ENCODE measurements at places on chromosomes 7 and 10.

- no peak for DNase-seq
Observed at GRCh38 chr7:31129067-31129466, 77.0 kb downstream of the ADCYAP1R1 start.

DNA sequence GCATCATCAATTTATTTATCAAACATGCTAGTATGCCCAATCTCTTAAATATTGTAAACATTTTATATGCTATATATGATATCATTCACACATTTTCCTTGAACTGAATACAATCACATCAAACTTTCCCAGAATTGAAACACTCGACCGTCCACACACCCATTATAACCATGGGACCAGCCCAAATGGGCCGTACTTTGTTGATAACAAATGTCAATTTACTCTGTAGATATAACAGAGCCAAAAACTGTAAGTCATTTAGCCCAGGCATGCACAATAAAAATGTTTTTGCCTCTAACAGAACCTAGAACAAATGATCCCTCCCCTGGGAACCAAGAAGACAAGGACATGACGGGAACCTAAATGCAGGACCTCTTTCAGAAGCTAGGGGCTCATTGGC is 683 bp upstream of the ANKRD22 start:
- DNase-seq = no peak

DNA sequence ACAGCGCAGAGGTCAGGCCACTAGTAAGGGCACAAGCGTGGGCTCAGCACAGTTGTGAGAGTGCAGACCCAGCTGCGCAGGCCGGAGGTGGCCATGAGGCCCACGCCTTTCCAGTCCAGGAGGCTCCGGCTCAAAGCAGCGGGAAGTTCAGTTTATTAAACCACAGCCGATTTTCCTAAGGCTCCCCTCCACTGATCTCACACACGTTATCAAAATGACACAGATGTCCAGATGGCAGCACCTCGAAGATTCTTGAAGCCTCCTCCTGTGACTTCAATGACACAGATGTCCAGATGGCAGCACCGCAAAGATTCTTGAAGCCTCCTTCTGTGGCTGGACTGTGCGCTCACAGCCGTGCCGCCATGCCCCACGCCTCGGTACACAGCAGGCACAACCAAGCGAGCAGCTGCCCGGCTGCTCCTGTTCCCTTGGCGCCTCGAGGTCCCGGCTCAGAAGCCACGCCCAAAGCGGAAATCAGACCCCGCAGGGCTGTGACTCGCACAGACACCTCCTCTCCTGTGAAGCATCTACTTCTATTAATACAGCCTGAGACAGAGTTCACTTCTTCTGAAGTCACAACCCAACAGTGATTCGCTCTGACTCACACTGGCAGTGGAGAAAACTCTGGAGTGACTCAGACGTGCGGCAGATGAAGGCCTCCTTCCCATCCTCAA is 122.7 kb downstream of the MAD1L1 start:
- no peak for DNase-seq

DNA sequence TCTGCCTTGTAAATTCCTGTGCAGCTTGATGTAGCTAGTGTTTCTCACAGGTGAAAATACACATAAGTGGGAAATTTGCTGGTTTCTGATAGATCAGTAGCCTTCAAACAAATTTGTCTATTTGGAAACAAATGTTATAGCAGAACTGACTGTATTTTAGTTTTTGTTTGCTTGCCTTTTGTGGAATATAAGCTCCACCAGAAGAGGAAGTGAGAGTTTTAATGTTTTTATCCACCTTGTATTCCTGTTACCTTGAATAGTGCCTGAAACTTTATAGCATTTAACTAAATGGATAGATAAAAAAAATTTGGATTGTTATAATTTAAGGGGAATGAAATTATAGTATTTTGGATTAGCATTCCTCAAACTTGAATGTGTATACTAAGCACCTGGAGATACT is 9.8 kb downstream of the WAC start:
- DNase-seq = no peak

GRCh38 chr10:55509168-55509567 is 708.1 kb upstream of the PCDH15 start:
- no peak for DNase-seq

- no peak for DNase-seq
Observed at GRCh38 chr10:90089719-90090118, 388.3 kb downstream of the KIF20B start.

DNA sequence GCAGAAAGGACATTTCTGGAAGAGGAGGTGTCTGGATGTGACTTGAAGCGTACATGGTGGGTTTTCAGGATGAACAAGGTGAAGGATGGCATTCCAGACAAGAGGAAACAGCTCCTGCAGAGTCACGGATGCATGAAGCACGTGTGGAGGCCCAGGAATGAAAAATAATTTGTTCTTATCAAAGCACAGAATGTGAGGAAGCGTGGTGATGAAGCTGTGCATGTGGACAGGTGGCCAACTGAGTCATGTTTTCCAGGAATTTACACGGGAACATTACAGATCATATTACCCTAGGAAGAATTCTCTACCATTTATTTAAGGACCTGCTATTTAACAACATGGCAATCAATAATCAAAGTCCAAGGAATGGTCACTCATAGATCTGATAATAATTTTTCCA is 413.2 kb upstream of the KLF6 start:
- DNase-seq = no peak

- DNase-seq = peak; percentile 15
Observed at GRCh38 chr10:58266003-58266825, 1.5 kb downstream of the IPMK start.

- DNase-seq = no peak
Observed at GRCh38 chr10:86366902-86367151, 232 bp upstream of the GRID1 start.

DNA sequence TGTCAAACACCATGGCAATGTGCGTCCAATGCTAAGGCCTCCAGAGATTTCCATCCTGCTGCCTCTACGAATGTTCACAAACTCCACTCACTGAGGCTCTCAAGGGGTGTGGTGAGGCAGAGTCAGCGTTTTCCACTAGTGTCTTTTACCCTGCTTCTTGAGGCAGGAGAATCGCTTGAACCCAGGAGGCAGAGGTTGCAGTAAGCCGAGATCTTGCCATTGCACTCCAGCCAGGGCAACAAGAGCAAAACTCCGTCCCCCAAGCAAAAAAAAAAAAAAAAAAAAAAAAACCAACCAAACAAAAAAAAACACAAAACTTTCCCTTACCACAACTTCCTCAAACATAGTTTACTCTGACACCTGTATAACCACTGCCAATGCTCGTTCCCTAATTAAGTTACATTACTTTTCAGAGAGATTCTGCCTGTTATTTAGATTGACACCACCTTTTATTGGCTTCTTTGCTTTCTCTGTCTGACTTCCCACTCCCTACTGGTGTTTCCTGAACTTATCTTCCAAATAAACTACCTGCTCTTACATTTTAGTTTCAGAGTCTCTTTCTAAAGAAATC is 102.1 kb upstream of the ZNF746 start:
- DNase-seq = no peak

Measured in effector memory CD8-positive, alpha-beta T cell (primary cell).